ENCODE measurements at places on chromosomes 6 and 20.

DNA sequence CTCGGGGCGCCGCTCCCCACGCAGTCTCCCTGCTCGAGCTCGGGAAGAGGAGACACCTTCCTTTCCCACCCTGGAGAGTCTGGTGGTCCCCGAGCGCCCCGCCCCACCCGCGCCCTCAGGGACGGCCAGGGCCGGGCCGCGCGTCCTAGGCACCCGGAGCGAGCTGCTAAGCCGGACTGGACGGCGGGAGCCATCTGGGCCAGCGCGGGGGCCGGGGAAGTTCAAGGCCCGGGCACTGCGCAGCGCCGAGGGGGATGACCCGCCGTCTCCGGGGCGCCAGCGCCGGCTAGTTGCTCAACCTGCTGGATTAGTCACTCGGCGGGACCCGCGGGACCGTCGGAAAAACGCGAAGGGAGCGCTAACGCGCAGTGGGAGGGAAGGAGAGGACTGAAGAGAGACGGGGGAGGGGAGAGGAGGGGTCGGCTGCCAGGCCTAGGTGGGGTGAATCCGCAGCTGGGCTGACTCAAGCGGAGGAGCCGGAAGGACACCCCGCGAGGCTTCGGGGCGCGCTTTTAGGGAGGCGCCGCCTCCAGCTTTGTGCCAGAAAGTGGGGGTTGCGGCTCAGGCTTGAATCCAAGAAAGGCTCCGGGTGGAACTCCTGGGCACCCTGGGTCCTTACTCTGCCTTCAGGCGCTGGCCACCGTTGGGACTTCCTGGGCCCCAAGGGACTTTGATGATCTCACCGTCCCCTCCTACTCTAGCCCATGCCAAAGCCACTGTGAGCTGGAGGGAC lies 75.7 kb upstream of the FOXP4 start:
- DNase-seq, result no peak

GRCh38 chr6:110898111-110898510 lies 23.5 kb downstream of the AMD1 start:
- no peak for DNase-seq

GRCh38 chr20:6355754-6356451 lies 233.1 kb upstream of the FERMT1 start:
- DNase-seq, result peak; percentile 10

DNA sequence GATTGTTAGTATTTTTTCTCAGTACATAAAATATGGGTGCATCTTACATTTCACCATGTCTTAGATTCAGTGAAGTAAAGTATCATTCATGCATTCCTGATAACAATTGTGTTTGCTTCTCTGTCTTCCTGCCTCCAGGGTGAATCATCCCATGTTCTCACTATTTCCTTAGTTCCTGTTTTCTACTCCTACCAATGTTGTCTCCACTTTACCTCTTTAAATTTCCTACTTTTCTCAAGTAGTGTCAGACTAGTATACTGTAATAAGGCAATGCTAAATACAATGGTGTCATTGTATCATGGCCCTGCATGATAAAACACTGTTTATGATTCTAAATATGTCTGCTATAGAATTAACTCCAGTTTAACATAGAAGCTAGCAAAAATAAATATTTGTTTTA lies 37.4 kb upstream of the GABRR1 start:
- no peak for DNase-seq

- no peak for DNase-seq
Measured at GRCh38 chr6:56003616-56004015, 128.2 kb upstream of the BMP5 start.
